ENCODE measurements at places on chromosomes 5 and 9.

GRCh38 chr5:627840-628239 is 15.7 kb downstream of the CEP72 start:
- DNase-seq: no peak

GRCh38 chr5:73365990-73366667 is 82.4 kb downstream of the FOXD1 start:
- no peak for DNase-seq

- no peak for DNase-seq
These were observed 3.3 kb downstream of the EXOC3 start for GRCh38 chr5:446066-446882.

DNA sequence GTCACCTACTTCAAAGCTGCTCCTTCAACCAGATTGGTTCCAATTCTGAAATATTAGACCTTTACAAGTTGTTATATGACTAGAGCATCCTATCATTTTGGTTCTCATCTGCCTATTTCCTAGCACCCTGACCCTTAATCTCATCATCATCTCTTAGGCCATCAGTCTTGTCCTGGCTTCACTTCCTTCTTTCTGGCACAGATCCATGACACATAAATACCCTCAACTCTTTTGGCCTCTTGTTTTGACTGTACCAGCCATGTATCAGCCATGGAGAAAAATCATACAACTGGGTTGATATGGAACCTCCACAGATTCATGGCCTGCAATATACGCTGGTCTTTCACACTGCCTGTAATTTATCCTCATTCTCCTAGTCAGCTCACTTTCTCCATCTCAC is 123.1 kb upstream of the FBXL17 start:
- DNase-seq: no peak

DNA sequence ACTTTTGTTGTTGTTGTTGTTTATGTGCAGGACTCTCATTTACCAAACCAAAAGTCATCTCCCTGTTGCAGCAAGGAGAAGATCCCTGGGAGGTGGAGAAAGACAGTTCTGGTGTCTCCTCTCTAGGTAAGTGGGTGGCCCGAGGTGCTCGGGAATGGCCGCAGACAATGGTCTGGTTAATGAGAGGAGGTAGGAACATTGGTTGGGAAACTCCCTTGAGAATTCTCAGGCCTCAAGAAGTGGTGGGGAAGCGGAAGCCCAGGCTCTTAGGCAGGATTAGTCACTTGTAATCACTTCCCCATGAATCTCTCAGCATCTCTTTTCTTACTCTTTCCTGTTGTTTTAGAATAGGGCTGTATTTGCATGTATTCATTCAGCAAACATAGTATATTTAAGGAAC is 7.2 kb downstream of the ZNF354B start:
- DNase-seq: no peak

DNA sequence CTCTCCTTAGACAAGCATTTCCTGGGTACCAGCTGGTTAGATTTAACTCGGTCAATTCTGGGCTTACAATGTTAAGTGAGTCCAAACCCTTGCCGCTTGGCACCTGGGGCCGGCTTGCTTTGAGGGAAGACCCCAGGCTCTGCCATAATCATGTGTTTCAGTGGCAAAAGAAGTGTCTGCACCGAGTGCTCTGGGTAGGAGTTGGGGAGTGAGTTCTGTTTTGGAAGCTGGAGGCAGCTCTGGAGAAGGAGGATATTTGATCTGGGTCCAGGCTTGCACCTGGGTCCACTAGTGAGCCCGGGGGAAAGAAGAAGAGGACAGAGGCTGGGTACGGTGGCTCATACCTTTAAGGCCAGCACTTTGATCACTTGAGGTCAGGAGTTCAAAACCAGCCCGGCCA is 8.4 kb upstream of the OLFM1 start:
- DNase-seq: no peak

- no peak for DNase-seq
These were observed 186.5 kb upstream of the WWC1 start for GRCh38 chr5:168104811-168105481.

GRCh38 chr9:385818-386398 is 171.2 kb downstream of the DOCK8 start:
- DNase-seq: peak; percentile 69

DNA sequence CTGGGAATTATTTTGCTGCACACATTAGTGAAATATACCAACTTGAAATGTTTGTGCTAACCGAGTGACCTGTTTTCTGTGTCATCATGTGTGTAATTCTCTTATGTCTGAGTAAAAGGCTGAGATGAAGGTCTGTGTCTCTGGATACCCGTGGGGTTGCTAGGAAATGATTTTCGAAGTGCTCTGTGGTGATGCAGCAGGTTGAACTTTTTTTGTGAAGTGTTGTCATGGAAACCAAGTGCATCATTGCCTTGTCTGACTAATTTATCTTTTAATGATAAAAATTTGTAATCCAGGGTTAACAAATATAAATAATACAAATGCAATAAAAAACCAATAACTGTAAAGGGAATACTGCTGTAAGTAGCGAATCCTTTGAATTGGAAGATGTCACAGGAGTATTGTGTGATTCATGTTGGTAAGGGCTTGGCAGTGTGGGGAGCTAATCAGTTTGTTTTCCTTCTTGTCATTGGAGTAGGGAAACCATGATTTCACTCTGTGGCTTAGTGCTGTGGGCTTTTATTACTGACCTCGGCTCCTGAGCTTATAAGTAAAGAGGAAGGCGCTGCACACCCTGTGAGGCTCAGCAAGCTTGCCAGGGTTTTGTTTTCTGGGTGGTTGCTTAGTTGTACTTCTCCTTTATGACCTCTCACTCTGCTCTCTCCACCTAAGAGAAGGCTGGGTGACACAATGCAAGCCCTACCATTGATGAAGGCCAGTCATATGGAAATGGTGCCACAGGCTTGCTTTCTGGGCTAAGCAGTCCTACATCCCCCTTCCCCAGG is 22.3 kb downstream of the PDE8B start:
- DNase-seq: no peak

DNA sequence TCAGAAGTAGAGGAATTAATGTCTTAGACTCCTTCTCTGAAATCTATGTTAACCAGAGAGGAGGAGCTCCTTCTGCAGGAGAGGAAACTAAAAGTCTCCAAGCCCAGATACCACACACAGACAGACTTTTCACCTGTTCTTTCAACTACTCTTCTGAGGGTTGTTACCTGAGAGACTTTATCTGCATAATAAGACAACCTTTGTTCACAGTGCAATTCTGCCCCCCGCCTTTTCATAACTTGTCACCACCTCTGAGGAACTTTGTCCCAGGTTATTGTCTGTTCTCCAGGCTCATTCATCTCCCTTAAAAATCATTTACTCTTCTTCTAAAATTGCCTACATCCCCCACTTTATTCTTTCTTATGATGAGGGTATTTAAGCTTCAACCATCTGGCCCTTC is 9.4 kb upstream of the GALNT10 start:
- no peak for DNase-seq

GRCh38 chr9:136318111-136318775 is 9.1 kb upstream of the GPSM1 start:
- no peak for DNase-seq

GRCh38 chr5:44511596-44511995 is 122.4 kb upstream of the FGF10 start:
- DNase-seq: no peak

- no peak for DNase-seq
These were observed 474.2 kb downstream of the PRELID2 start for GRCh38 chr5:145360936-145361335.

DNA sequence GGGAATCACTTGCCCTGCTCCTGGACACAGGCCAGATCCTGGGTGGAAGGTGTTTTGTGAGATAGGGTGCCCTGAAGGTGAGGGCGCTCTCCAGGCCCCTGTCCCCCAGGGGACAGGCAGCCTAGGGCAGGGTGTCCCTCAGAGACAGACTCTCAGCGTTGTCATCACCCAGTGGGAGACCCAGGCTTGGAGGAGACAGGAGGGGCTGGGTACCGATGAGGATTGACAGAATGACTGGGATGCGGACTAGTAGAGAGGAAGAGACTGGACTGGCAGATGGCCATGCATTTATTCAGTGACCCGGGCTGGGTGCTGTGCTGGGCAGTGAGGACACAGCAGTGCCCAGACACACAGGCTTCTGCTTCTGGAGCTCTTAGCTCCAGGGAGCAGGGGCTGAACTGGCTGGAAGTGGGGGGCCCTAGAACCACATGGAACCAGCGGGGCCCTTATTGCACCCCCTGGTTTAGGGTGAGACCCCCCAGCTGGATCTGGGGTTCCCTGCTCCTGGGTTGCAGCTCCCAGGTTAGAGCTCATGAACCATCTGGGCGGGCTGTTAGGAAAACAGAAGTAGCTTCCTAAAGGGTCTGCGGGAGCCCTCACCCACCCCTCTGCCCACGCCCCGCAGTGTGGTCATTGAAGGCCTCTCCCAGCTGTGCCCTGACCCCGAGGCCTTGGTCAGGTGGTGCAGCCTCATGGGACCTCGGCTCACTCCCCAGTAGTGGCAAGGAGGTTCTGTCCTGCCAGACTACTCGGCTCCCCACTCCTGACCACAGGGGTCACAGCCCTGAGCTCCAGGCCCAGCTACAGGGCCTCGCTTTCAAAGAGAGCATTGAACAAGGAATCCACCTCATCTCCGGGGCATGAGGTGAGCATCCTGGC is 116.7 kb upstream of the LMX1B start:
- DNase-seq: no peak

- DNase-seq: no peak
These were observed 95.4 kb upstream of the MINAR2 start for GRCh38 chr5:129652349-129653056.

DNA sequence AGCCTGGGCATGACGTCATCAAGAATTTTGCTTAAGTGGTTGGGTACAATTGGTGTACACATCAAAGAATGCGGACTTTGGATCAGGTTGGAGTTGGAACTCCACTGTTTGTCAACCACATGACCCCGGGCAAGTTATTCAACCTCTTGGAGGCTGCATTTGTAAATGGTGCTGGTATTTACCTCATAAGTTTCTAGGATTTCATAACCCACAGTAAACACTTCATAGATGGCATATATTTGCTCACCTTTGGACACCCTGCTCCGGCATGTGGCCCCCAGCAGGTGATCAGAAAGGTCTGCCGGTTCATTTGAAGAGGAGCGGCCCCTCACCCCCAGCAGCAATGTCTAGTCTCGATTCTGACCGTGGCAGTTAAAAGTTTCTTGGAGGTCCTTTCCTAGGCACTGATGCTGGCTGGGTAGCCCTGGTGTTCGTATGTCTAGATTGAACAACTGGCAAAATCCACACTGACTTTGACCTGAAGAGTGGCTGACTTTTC is 60.6 kb downstream of the IL6ST start:
- no peak for DNase-seq

DNA sequence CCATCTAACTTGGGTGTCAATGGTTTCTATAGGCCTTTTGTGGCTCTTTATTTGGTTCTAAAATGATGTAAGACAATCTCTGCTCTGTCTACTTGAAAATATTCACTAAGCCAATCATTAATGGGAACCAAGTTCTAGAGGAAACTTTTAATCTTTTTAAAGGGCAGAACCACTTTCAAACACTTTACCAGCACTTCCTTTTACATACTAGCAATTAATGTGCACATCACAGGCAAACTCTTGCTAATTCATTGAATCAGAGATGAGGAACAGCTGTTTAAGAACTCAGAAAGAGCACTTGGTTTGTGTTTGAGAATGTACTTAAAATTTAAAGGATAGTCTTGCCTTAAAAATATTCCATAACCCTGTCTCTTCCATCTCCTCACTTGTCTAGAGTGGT is 83.4 kb downstream of the PAPPA start:
- DNase-seq: no peak

GRCh38 chr5:135535420-135535819 is 344 bp downstream of the NEUROG1 start:
- DNase-seq: no peak

DNA sequence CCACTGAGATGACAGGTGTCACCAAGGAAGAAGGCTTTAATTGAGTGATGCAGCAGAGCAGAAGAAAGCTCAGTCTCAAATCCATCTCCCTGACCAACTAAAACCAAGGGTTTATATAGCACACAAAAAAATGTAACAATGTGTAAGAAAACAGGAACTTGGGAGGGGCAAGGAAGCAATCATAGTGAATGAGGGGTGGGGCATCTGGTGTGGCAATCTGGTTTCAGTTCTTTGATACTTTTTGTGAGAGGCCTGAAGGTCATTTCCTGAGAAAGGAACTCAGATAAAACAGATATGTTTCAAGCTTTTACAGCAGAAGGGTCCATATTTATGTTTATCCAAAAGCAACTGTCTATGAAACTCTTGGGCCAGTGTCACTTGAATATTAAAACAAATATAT is 19.7 kb downstream of the CD180 start:
- DNase-seq: no peak

- no peak for DNase-seq
These were observed 74.9 kb downstream of the GTF3C4 start for GRCh38 chr9:132744881-132745755.

GRCh38 chr5:172641359-172642050 is 442 bp downstream of the NEURL1B start:
- DNase-seq: no peak

GRCh38 chr5:55160493-55161209 is 680 bp downstream of the GPX8 start:
- DNase-seq: peak; percentile 92

- DNase-seq: no peak
These were observed 133.4 kb downstream of the GRIA1 start for GRCh38 chr5:153623751-153624450.

- no peak for DNase-seq
These were observed 103.3 kb upstream of the EDIL3 start for GRCh38 chr5:84487963-84488362.

DNA sequence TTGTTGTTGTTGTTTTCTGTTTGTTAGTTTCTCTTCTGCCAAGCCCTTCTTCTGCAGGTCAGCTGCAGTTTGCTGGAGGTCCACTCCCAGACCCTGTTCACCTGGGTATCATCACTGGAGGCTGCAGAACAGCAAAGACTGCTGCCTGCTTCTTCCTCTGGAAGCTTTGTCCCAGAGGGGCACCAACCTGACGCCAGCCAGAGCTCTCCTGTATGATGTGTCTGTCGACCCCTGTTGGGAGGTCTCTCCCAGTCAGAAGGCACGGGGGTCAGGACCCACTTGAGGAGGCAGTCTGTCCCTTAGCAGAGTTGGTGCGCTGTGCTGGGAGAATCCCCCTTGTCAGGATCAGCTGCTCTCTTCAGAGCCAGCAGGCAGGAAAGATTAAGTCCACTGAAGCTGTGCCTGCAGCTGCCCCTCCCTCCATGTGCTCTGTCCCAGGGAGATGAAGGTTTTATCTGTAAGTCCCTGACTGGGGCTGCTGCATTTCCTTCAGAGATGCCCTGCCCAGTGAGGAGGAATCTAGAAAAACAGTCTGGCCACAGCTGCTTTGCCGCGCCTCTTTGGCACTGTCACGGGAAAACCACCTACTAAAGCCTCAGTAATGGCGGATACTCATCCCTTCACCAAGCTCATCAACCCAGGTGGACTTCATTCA is 299.2 kb downstream of the EDIL3 start:
- no peak for DNase-seq

Measured in muscle of arm (tissue), 14 donors.